Renal pelvis (tissue), 12 donors: ENCODE measurements at places on chromosomes 5 and 9. TPM values are rescaled to one million over a fixed set of nuclear protein-coding genes. Genes with fewer than 3 reads are reported as not detected.

- DNase-seq, result no peak
Observed at GRCh38 chr5:88214655-88215054, 54.0 kb downstream of the TMEM161B start.

The MOCS2 gene
- polyA plus RNA-seq, result 74.3 TPM

DNA sequence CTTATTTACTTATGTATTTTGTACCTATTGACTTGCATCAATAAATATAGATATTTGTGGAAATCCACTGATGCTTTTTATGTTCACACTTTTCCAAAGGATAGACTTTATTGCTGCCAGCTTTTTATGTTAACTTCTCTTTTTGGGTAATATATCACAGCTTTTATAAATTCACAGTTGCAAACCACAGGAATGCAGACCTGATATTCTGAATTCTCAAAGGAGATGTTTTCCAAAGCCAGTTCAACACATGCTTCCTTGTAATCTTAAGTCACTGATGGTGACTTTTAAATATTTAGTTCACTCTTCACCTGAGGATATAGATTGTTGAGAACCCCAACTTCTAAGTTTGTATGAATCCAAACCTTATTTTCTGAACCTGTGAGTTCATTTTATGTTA, 223.4 kb upstream of the PRR16 start:
- no peak for DNase-seq

DNA sequence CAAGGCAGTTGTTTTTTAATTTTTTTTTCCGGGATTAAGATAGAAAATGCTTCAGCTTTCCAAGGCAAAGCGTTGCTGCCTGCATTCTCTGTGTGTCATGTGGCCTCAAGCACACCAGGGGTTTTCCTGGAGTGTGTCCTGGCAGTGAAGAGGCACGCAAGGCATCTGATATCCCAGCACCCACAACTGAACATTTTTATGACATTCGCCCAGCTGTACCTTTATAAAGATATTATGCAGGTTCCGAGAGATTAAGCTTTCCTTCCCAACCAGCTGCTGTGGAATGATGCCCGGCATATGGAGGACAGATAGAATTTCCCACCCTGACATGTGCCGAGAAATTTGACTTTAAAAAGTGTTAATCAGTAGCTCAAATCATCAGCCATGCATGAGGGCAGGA, 205.6 kb downstream of the GADD45G start:
- DNase-seq, result no peak

GRCh38 chr9:125989524-125990180, 242.5 kb downstream of the PBX3 start:
- DNase-seq, result no peak

DNA sequence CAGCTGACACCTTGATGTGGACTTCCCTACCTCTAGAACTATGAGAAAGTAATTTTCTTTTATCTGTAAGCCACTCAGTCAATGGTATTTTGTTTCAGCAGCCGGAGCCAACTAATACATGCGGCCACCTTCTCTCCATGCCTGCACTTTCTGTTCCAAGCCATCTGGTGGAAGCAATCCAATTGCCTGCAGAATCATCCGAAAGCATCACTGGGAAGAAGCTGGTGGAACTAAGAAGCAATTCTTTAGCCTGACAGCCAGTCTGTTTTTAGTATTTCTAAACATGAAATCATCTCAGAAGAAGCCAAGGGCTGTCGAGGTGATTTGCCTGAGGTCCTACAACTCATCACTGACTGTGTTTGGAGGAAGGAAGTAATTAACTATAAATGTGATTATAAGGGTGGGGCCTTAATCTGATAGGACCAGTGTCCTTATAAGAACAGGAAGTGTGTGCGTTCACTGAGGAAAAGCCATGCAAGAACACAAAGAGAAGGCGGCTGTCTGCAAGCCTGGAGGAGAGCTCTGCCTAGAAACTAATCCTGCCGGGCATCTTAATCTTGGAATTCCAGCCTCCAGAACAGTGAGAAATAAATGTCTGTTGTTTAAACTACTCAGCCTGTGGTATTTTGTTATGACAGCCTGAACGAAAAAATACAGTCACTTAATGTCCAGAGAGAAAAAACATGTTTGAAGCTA, 49.1 kb downstream of the NXNL2 start:
- DNase-seq, result no peak

DNA sequence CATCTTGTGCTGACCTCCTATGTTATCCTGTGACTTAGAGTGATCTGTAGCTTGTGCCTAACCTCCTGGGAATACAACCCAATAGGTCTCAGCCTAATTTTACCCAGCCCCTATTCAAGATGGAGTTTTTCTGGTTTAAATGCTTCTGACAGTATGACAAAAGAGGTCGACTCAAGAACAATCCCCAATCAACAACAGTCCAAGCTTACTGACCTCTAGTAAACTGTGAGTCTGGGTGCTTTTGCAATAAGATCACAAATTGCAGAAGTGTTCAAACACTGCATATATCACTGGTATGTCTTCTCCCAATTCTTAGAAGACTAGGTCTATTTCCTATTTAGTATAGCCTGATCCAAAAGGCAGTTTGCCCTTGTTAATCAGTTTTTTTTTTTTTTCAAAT, 323.5 kb upstream of the PTGER4 start:
- no peak for DNase-seq
